ENCODE measurements at places on chromosomes 4 and X. TPM values are rescaled to one million over a fixed set of nuclear protein-coding genes. Genes with fewer than 3 reads are reported as not detected.
A peak's percentile ranks its signal among the peaks of the same experiment; 100 is the strongest.

GRCh38 chrX:71057848-71058530 is 10.1 kb downstream of the SNX12 start:
- DNase-seq: no peak

Gene ZNF157
- not detected for total RNA-seq

DNA sequence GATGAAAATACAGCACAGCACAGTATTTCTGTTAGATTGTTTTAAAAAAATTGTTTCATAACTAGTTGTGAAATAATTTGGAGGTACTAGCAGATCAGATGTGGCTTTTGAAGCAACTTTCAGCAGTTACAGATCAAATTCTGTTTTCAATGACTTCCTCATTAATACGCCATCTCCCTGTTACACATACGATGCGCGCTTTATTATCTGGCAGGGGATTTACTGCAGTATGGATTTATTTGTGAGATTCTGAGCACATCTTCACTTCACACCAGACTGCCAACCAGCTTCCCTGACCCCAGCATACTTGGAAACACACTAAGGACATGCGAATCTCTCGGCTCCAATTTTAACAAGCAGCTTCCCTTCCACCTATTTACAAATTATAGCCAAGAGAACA is 235.5 kb upstream of the DIAPH2 start:
- no peak for DNase-seq

Gene MAGED4B
- total RNA-seq: 1.9 TPM

- DNase-seq: no peak
Measured at GRCh38 chrX:120797188-120797851, 78.3 kb downstream of the CT47B1 start.

DNA sequence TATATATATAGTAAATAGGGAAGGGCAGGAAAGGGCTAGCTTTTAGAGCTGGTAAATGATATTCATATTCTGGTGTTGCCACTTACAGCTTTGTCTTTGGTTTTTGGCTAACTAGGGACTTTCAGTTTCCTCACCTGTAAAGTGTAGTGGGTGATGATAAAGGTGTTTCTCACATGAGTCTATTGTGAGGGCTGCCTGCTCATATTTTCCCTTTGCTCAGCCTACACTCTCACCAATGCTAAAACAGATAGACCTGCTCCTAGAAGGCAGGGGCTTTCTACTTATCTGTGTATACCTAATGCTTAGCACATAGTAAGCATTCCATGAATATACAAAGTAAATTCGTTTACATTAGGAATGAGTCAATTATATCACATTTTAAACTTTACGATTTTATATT is 137.2 kb upstream of the HS3ST1 start:
- DNase-seq: no peak

- DNase-seq: no peak
Measured at GRCh38 chrX:44899946-44900345, 27.0 kb downstream of the KDM6A start.

GRCh38 chrX:12814420-12814819 is 23.2 kb downstream of the PRPS2 start:
- DNase-seq: peak; percentile 43

DNA sequence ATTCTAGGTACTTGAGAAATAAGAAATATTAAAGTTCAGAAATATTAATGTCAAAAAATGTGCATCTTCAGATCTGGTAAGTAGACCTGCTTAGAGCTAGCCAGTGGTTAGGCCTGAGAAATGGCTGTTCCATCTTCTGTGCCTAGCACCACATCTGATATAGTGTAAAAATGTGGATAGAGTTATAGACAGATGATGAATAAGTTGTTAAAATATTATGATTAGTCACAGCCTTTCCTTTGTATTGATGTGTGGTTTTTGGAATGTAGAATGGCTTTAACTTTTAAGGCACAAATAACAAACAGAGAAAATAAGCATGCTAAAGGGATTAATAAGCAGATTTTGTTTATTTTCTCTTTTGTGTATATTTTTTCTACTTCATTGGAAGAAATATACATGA is 133.5 kb upstream of the NUDT6 start:
- no peak for DNase-seq

GRCh38 chr4:55666535-55666934 is 30.4 kb upstream of the NMU start:
- DNase-seq: no peak

Gene GABRB1
- 0.37 TPM for total RNA-seq

DNA sequence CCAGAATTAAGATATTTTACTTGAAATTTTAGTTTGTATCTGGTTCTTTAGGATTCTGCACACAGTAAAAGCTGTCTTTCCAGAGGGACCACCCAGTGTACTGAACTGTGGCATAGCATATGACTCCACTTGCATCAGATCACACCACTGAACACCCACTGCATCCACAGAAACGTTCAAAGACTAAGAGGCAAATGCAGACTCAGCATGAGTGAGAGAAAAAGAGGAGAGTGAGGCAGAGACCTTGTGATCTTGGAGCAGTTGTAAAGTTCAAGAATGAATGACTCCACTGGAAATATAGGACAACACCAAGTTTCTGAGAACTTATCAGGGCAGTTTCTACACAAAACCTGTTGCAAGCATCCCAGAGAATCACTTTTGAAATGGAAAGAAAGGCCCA is 20.8 kb downstream of the PRDM5 start:
- DNase-seq: no peak

DNA sequence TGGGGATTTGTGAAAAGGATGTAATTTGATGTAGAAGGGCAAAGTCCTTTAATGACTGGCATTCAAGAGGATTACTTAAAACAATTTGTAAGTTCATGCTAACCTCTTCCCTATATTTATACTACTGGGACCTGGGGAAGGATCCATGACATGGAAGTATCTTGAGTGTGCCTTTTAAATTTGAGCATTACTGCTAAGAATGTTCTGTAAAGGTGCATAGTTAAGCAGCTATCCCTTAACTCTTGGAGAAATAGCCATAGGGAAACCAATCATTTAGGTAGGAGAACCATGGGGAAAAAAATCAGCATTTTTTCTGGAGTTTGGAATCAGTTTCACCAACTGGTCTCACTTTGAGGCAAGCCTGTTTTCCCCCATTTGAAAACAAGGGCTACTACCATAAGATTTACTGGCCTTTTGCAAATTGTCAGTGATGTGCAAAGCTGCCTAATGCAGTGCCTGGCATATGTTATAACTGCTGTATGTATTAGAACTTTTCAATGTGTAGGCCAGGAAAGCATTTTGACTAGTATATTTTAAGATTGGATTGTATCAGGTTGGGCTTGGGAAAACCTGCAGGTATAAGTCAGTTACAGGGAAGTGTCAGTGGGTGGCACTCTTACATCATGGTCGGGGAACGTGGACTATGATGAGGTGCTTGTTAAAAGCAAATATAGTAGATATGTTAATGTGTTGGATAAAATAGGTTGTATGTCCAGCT is 72.1 kb downstream of the PRSS12 start:
- DNase-seq: peak; percentile 50

- DNase-seq: no peak
Measured at GRCh38 chr4:108168671-108169523, at the start of gene LEF1. TSS of gene LEF1 (minus strand) at chr4:108168932. CDS start at chr4:108167767, 1,165 bp downstream.

- DNase-seq: no peak
Measured at GRCh38 chr4:172843192-172843591, 325.4 kb upstream of the GALNT7 start.

DNA sequence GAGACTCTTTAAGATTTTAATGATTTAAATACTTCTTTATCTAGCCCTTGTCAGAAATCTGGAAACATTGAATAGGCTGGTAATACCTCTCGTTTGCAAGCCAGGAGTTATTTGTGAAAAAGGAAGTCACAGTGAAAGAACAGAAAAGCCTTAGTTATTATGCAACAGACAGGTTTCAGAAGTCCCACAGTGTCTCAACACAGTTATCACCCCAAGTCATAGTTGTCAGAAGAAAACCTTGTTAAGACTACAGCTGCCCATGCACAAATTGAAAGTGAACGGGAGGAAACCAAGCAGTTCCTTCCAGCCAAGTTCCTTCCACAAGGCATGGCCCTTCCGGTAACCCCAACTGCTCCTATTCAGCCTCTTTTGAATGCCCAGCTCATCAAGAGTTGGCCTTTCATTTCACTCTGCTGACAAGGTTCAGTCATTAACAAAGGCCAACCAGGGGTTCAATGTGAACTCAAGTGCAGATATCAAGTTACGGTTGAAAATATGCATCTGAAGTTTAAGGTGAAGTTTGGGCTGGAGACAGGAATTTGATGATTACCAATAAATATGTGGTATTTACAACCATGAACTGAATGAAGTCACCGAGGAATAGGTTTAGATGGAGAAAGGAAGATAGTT is 15.6 kb downstream of the ALPK1 start:
- DNase-seq: no peak

GRCh38 chr4:169314906-169315305 is 44.1 kb upstream of the SH3RF1 start:
- peak; percentile 89 for DNase-seq

Gene NUP54
- total RNA-seq: 36.7 TPM

GRCh38 chrX:129525896-129526295 is 2.6 kb upstream of the SMARCA1 start:
- no peak for DNase-seq

DNA sequence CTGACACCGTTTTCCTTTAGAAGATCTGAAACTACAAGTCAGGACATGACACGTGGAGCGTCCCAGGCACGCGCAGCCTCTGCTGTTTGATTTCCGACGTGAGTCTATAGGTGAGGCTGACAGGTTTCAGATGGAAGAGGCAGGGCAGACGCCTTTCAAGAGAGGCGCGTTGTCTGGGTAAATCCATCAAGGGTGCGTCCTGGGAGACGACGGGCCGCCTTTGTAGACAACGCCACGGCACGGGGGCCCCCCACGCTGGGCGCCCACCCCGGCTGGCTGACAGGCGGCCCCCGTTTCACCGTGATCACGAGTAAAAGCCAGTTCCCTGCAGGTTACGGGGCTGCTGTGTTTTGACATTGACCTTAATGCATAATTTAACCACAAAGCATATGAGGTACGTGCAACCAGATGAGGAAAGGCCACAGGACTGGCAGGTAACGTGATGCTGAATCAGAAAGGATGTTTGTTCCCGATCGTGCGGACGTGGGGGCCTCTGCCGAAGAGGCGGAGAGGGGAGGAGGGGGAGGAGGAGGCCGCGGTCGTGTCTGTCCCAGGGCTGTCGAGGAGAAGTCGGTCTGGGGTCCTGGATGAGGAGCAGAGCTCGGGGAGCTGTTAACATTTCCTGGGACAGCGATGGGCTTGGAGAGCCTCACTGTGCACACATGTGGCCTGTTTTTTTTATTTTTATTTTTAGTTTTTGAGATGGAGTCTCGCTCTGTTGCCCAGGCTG is 51.1 kb upstream of the PPP2R3B start:
- DNase-seq: no peak

DNA sequence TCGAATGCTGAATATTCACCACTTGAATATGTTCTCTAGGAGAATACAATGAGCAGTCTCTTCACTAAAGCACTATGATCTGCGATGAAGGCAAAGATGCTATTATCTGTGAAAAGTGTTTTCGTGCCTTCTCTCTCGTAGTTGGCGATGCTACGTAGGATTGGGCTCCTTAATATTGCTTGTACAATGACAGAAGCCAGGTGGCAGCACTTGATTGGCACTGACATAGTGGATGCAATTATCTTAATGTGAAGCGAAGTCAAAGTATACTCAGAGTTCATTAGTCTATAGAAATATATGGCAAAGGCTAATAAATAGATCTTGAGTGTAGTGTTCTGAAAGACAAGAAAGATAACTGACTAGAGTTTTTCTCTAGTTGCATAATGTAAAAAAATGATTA is 1135.7 kb upstream of the AGA start:
- DNase-seq: no peak

Gene DMP1
- not detected for total RNA-seq

GRCh38 chr4:5752376-5753184 is 41.6 kb downstream of the EVC start:
- DNase-seq: no peak

Gene PRMT9
- 7.1 TPM for total RNA-seq

DNA sequence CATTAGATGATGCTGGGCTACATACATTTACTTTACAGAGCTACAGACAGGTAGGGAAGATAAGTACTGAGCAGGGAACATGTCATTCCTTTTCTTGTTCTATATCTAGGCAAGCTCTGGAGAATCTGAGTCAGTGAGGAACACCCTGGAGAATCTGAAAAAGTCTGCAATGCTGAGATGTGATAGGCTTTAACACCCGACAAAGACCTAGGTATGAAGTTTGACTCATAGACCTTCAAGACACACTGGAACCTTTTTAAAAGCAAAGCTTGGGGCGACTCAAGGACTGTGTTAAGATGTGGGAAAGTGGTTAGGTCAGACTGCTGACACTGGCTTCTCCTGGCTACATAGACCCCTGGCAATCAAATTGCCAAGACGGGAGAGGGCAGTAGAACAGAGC is 42.8 kb downstream of the OSTC start:
- no peak for DNase-seq
